ENCODE measurements at places on chromosomes 3 and 15.
A peak's percentile ranks its signal among the peaks of the same experiment; 100 is the strongest.

DNA sequence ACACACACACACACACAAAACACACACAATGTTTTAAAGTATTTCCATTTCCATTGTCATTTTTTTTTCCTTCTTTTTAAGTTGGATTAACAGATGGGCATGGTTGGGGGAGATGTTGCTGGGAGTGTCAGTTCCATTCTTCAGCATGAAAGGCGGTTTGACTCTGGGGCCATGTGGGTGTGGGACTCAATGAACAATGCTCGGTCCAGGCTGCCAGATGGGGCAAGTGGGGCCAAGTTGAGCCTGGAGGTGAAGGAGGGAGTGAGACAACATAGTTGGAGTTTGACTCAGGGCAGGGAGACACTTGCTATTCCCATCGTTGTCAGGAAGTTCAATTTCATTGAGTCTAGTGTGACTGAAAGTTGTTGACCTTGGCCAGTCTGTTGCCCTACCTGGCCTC is 125.3 kb downstream of the TLE3 start:
- no peak for DNase-seq

- DNase-seq, result no peak
These were observed 127.0 kb downstream of the PLOD2 start for GRCh38 chr3:146033950-146034349.

- DNase-seq, result peak; percentile 48
These were observed 6.7 kb upstream of the ACSBG1 start for GRCh38 chr15:78241017-78241416.

DNA sequence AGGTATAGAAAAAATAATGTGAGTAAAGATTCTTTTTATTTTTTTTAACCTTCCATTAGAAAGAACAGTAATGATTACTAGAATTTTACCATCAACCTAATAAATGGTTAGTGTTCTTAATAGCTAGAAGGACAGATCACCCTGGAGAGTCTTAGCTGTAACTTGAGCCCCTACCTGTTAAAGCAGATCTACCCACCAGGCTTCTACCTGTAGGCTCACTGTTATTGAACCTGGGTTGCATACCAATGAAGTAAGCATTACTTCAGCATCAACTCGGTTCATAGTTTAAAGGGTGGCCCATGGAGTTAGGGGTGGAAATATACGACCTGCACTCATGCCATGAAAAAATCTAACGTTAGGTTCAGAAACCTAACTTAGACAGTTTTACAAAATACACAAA is 280.4 kb downstream of the BBX start:
- DNase-seq, result no peak

GRCh38 chr3:149267565-149267964 is 45.9 kb upstream of the CP start:
- no peak for DNase-seq

- DNase-seq, result no peak
These were observed 30.0 kb upstream of the RPL14 start for GRCh38 chr3:40427045-40427669.

- no peak for DNase-seq
These were observed 38.6 kb downstream of the RFTN1 start for GRCh38 chr3:16474920-16475319.

DNA sequence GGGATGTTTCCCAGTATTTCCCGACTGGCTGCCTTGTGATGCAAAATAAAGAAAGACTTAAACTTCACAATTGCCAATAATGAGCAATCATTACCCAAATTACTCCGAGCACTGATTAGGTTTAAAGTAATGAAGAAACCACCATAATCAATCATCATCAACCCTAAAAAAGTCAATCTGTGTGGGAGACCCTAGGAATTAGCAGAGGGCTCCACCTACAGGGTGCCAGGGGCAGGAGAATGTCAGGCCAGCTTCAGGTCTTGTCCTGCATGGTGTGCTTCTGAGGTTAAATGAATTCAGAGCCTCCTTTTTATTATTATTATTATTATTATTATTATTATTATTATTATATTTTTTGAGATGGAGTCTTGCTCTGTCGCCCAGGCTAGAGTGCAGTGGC is 478.0 kb upstream of the ARRDC4 start:
- no peak for DNase-seq

DNA sequence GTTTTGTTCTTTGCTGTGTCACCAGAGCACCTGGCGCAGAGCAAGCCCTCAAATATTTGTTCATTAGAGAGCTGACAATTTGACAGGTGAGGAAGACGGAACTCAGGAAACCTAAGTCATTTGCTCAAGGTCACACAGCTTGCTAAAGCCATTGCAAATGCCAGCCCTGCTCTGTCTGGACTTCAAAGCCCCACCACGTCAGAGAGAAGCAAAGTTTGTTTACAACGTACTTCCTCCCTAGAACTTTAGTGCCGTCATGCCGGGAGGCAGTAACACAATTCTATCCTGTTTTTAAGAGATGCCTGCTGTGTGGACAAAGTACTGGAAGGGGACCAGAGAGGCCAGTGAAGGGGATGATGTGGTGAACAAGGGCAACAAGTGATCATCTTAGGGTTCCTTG is 216.6 kb upstream of the PRICKLE2 start:
- DNase-seq, result no peak

GRCh38 chr15:33675246-33675645 is 293.1 kb upstream of the CHRM5 start:
- no peak for DNase-seq

DNA sequence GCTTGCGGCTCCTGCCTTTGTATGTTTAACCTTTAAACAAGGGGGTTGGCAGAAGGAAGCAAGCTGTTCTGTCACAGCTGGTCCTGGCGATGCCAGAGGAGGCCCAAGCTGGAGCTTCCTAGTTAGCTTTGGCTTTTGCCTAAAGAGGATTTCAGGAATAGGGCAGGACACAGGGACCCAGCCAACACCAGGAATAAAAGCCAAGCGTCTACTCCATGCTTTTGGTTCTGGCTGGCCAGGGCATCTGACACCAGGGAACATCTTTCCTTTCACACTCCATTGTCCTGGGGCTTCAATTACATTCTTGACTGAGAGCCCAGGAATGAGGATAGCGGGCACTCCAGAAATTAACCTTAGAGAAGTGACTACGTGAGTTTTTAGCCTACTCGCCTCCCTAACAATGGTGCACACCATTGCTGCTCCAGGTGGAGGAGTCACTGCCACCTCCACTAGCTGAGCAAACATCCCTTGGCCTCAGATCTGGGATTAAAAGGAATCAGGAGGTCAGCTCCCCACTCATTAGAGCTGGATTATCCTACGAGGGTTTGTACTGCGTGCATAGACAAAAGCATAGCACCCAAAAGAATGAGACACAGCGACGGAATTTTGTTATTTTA is 38.2 kb downstream of the TPM1 start:
- DNase-seq, result no peak

DNA sequence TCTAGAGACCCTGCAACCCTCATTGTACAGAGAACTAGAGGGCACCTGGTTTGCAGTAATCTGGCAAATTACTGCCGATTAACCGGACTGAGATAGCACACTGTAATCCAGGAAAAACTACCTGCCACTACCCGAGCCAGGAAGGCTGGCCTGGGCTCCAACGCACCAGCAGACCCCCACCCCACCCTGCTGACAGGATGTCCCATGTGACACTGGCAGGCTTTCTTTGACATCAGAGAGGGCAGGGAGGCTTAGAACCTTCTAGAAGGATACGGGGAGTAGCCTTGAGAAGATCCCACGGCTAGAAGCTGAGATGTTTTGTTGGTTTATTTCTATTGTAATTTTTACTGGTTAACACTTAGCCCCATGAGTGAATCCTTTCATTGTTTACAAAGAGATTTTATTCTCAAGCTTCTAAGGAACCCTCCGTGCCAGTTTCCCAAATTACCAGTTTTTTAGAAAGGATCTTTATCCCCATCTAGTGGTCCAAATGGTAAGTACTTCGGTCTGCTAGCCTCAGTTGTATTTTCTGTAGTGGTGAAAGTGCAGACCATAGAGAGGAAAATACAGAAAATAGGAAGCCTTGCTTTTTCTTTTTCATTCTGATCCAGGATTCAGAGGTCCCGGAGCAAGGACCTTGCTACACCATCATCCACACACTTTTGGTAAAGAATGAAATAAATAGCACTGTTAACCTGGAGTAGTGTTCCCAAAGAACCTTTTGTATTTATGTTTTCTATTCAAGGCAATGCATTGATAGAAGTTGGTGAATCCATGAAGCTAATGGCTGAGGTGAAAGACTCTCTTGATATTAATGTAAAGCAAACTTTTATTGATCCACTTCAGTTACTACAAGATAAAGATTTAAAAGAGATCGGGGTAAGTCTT is 81.9 kb upstream of the ADAMTSL3 start:
- DNase-seq, result no peak

GRCh38 chr3:184299488-184300377 is 692 bp downstream of the PSMD2 start:
- no peak for DNase-seq

DNA sequence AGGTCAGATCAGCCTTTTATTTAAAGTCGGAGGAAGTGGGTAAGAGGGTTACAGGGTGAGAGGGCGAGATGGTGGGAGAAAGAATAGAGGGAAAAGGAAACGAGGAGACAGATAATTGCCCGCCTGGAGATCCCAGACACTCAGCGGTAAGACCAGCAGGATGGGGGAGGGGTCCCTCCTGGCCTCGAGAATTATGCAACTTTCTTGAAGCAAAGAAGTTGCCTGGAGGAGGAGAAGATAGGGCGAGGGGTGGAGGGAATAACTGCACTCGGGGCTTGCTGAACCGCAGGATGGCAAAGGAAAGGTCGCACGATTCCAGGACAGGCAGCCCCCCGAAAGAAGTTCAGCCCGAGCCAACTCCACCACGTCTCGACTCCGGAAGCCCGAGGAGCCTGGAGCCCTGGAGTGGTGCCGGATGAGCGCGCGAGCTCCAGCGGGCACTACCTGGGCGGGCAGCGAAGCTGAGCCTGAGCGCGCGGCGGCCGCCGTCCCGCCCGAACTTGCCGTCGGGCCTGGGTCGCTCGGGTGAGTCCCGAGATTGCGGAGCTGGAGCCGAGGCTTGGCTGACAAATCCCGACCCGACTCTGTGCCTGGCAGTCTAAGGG is 402 bp downstream of the WWTR1 start:
- no peak for DNase-seq

GRCh38 chr3:10434144-10434937 is 71.0 kb downstream of the ATP2B2 start:
- DNase-seq, result no peak

GRCh38 chr3:85570819-85571218 is 612.0 kb downstream of the CADM2 start:
- DNase-seq, result no peak

- DNase-seq, result no peak
These were observed 40.1 kb downstream of the SGO1 start for GRCh38 chr3:20145874-20146273.

DNA sequence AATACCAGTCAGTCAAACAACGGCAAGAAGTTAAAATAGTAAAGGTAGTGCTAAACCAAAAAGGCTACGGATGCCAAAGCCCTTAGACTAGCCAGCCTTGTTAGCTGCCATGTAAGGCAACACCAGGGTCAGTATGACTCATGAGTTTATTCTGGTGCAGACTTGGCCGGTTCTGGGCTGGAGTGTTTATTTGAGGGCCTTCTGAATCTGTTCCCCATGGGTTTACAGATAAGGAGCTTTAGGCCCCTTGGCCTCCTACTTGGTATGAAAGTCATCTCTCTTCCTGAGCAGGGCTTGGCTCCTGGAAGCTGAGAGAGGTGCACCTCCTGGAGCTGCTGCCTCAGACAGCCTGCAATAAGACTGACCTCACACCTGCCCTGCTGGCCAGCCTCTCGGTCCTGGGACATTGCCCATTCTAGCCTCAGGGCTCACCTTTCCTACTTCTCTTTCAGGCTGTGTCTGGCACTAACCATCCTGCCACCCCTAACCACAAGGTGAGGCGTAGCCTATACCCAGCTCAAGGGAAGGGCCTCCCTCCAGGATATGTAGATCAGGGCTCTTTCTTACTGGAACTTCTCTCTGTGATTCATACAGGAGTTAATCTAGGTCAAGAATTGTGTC is 10.4 kb upstream of the RTP1 start:
- DNase-seq, result no peak

- DNase-seq, result no peak
These were observed 37.9 kb upstream of the MINAR1 start for GRCh38 chr15:79394231-79394630.

All from stimulated activated CD8-positive, alpha-beta memory T cell treated with anti-CD3 and anti-CD28 coated beads, Interleukin-4, amount 100 ng/mL, for 1 hour (primary cell).